Stimulated activated CD4-positive, alpha-beta T cell treated with anti-CD3 and anti-CD28 coated beads, Interleukin-15, amount 100 ng/mL, for 1 hour (primary cell): ENCODE measurements at places on chromosomes 11 and 22.

GRCh38 chr11:17850336-17850735, 115.8 kb downstream of the KCNC1 start:
- no peak for DNase-seq

DNA sequence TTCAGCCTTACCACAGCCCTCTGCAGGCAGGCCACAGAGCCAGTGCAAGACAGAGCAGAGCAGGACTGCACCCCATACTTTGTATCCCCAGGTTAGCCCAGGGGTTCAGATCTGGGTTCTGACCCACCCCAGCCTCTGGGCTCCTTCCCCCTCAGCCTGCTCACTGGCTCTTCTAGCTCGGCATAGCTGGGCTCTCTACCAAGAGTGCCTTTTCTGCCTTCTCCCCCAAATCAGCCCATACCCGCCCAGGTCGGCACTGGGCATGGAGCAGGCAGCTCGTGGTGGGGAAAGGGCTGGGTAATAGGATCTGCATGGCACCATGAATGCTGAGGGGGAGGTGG, 8.3 kb downstream of the RELT start:
- DNase-seq, result no peak

DNA sequence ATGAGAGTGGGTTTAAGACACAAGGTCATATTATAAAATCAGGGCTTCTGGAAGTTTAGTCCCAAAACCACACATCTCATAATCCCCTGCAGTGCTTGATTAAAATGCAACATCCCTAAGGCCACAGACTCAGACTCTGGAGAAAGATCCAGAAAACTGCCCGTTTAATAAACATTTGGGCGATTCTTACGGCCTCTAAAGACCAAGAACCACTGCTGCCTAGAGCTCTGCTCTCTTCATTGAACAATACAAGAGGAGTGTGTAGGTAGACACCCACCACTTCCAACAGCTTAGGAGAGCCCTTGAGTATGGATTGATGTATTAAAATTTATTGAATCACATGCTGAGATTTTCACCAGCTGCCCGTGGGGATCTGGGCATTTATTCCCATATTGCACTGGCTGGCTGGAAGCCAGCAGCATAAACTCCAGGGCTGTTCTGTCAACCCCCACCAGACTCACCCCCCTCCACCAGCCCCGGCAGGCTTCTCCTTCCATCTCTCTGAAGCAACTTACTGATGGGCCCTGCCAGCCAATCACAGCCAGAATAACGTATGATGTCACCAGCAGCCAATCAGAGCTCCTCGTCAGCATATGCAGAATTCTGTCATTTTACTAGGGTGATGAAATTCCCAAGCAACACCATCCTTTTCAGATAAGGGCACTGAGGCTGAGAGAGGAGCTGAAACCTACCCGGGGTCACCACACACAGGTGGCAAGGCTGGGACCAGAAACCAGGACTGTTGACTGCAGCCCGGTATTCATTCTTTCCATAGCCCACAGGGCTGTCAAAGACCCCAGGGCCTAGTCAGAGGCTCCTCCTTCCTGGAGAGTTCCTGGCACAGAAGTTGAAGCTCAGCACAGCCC, 749 bp upstream of the BEST1 start:
- DNase-seq, result no peak

DNA sequence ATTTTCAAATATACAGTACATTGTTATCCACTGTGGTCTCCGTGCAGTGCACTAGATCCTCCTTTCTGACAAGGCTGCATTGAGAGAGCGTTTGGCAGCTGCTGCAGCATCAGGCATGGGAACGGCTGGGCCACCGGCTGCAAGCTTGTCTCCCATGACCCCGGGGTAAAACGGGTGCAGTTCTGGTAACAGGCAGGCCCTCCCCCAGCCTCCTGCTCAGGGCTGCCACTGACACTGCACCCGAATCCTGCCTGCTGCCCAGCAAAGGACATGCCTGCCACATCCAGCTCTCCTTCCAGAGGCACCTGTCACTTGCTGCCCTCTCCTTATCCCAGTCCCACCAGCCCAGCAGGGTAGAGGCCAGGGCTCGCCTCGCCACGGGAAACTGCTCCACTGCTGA, 124.5 kb upstream of the TMEM45B start:
- DNase-seq, result no peak

- DNase-seq, result no peak
Measured at GRCh38 chr11:117430293-117430955, 102.8 kb downstream of the CEP164 start.

- no peak for DNase-seq
Measured at GRCh38 chr11:71484248-71485062, 31.5 kb downstream of the NADSYN1 start.

DNA sequence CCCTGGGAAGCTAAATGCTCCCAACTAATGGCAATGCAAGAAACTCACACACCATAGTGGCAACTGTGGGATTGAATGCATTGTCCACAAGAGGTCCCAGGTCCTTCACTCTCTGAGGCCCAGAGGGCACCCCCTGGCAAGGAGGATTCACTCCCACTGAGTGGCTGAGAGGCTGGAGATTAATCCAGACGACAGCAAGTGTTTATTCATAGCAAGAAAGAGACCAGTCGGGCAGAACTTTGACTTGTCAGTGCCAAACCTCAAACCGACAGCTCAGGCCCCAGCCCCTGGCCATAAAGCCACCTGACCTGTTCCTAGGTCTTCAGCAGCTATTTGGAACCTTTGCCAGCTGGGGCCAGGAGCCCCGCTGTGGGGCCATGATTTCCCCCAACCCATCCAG, 54.5 kb upstream of the MPEG1 start:
- DNase-seq, result no peak

- DNase-seq, result no peak
Measured at GRCh38 chr11:32960553-32961164, 55.0 kb upstream of the DEPDC7 start.

DNA sequence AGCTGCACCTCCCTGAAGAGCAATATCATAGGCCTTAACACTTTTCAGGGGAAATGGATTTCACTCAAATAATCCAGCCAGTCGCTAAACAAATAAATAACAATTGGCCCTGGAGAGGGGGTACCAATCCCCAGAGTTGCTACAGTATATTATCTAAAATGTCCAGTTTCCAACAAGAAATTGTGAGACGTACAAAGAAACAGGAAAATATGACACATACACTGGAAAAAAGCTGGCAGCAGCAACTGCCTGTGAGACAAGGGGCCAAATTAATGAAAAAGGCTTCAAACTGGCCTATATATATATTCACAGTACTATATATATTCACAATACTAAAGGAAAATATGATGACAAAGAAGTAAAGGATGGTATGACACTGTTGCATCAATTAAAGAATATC, 4.0 kb downstream of the NF2 start:
- DNase-seq, result no peak

- DNase-seq, result peak; percentile 75
Measured at GRCh38 chr11:47248664-47249377, at the start of gene ACP2. Gene ACP2, minus strand, starts transcription at chr11:47248814. Its CDS starts 25 bp downstream, at chr11:47248789.

GRCh38 chr22:38775656-38776055, 18.3 kb downstream of the DNAL4 start:
- DNase-seq, result no peak

GRCh38 chr11:109911488-109911887, 181.7 kb upstream of the ZC3H12C start:
- no peak for DNase-seq

DNA sequence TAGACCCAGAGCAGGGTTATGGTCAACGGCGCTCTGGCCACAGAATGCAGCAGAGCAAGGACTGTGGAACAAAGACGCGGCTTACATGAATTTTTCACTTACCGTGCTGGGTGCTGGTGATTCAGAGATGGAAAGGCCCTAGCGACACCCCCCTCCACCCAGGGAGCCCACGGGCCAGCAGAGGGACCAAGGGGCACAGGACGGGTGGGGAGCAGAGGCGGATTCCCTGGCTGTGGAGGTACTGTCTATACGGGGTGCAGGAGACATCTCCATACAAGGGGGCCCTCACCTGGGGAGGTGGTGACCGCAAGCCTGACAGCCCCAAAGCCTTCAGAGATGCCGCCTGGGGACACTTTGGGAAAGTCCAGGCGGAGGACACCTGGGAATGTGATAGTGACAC, 1.1 kb upstream of the SEPTIN5 start:
- no peak for DNase-seq

DNA sequence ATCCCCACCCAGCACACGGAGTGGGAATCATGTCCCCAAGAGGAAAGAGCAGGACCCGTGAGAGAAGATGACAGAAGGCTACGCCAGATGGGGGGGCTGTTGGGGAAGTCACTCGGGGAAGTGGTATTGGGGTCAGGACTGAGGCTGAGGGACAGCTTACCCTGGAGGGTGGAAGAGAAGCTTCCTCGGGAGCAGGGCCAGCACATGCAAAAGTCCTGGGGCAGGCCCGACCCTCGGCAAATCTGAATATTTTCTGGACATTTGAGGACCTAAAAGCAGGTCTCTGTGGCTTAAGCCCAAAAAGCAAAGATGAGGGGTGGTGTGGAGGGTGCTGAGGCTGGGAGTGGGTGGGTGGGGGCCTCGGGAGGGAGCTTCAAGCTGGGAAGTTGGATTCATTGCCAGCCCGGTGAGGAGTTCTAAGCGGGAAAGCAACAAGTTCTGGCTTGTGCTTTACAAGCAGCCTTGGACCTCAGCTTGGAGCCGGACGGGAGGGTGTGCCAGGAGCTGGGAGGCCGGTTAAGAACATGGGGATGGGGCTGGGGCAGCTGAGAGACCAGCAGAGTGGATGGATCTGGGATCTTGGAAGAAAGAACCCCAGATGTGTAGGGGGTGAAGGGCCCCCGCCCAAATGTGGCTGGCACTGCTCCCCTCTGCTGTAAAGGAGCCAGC, 34.9 kb downstream of the GRAMD4 start:
- no peak for DNase-seq

- DNase-seq, result no peak
Measured at GRCh38 chr11:65219930-65220213, 38.1 kb downstream of the CAPN1 start.

DNA sequence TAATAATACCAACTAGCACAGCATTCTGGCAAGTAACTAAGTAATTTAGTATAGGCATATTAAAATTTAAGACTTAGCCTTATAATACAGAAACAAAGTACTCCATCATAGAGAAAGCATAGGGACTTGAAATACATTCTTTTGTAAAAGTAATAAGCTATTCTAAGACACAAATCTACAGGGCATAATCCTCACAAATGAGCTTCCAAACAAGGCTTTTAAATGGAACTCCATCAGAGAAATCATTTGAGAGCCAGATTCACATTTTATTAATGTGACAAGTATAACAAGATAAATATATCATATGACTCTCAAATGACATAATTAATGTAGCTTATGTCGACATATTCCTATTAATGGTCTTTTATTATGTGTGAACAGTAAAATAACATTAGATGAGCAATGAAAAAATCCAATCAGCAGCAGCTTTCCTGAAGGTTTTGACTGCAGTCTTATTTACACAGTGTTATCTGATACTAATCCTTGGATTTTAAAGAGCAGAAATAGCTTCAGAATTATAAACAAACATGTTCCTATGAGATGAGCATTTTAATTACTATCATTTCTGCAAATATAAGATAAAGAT, 241.4 kb downstream of the TTC28 start:
- DNase-seq, result no peak

GRCh38 chr11:28110108-28110820, 2.1 kb downstream of the METTL15 start:
- peak; percentile 47 for DNase-seq

GRCh38 chr22:45970705-45971407, 6.1 kb downstream of the WNT7B start:
- no peak for DNase-seq

- DNase-seq, result no peak
Measured at GRCh38 chr22:48567213-48567975, 1260.3 kb downstream of the BRD1 start.

GRCh38 chr11:128153697-128154048, 433.7 kb downstream of the ETS1 start:
- no peak for DNase-seq

- DNase-seq, result no peak
Measured at GRCh38 chr11:111460856-111461255, 51.3 kb downstream of the BTG4 start.

DNA sequence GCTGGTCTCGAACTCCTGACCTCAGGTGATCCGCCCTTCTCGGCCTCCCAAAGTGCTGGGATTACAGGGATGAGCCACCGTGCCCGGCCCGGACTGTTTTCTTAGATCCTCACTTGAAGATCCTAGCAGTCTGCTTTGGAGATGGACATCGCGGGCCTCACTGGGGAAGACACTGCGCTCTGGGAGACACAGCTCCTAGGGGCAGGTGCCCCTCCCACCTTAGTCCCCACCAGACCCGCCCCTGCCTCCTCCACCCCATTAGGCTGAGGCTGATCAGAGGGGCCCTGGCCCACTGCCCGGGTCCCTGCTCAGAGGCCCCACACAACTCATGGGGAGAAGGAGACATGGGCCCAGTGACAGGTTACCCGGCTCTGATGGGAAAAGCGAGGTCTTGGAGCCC, 11.3 kb upstream of the LTO1 start:
- no peak for DNase-seq

GRCh38 chr22:38317122-38317994, at the start of gene CSNK1E:
Gene CSNK1E, minus strand, starts transcription at chr22:38317433. Its CDS starts 3,276 bp downstream, at chr22:38314157.
- DNase-seq, result peak; percentile 67
